CD4-positive, alpha-beta T cell treated with Interleukin-10 for 1 hour (primary cell): ENCODE measurements at places on chromosomes 2 and 18.

GRCh38 chr18:47936952-47937351 lies 6.5 kb upstream of the SMAD2 start:
- DNase-seq, result no peak

GRCh38 chr2:134716721-134717243 lies 2.0 kb downstream of the TMEM163 start:
- DNase-seq, result no peak

GRCh38 chr2:182228073-182228473 lies 198.8 kb downstream of the PDE1A start:
- DNase-seq, result no peak

DNA sequence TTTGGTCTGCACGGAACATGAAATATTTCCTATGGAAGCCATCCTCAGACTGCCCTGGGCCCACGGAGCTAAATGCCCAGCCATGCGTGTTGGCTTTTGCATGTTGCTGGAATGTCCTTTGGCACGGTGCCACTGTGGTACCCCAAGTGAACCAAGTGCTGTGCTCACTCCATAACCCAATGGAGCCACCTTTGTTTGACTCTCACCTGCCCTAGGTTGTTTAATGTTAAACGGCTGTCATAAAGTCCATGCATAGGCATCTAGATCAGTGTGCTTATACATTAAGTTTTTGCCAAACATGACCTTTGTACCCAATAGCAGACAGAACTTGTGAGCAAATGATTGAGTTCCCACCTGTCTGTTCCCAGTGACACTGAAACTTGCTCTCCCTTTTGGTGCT lies 59.9 kb upstream of the TMEM87B start:
- no peak for DNase-seq

DNA sequence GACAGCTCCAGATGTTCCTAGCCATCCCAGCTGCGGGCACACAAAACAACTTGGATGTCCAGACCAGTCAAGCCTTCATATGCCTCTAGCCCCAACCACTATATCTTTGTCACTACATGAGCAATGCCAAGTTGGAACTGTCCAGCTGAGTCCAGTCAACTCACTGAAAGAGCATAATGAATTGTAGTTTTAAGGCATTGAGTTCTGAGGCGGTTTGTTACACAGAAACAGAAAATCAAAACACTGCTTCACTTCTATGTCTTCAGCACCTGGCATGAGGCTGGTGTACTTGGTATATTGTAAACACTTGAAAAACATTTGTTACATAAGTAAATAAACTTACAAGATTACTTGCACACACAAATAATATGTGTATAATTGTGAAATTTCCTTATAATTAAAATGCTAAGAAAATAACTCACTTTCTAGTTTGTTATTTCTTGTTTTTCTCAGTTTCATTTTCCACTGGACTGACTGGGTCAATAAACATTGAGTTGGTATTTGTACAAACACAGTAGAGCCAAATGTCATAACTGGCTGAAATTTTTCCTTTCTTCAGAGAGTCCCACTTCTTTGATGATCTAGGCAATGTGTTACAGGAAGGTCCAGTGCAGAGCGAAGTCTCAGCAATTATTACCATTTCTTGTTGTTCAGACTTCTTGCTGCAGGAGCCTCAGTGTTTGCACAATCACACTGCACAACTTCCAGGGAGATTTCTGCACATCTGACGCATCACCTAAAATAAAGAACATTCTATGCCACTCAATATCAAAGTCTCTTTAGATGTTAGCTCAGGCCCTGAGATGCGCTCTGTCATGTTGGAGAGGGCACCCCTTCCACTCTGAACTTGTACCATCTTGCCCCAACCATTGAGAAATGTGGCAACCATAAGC lies 38.2 kb upstream of the DPP4 start:
- DNase-seq, result no peak

DNA sequence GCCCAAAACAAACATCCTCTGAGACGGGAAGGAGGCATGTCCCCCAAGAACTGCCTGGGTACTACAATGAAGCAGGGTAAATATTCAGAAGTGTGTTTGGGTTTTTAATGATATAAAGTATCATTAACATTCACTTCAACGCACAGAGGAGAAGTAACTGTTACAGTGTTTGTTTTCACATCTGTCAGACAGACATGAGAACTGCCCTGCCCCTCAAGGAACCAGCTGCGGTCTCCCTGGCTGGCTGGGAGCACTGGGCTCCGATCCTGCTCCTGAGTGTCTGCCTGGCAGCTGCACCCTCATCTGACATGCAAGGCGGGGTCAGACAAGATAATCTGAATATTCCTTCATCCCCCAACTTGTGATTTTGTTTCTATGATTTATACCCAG lies 75.6 kb downstream of the MBP start:
- no peak for DNase-seq
